ENCODE measurements at places on chromosomes 6 and 20. TPM values are rescaled to one million over a fixed set of nuclear protein-coding genes. Genes with fewer than 3 reads are reported as not detected.

DNA sequence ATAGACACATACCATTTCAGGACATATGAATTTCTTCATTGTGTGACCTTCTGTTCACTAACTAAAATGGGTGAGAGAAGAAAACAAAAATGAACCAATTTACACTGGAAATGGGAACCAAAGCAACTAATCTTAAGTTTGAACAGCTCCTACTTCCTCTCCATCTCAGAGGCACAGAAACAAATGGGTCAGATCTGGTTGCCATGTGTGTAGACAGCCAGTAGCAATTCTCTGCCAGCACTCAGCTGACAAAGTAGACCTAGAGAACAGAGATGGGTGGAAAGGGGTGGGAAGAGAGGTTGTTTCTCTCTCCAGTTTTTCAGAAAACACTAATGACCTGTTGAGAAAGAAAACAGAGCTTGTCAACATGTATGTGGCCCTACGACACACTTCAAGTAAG is 14.3 kb upstream of the POPDC3 start:
- H3K27ac ChIP-seq = no peak overlapping the region

GRCh38 chr6:105561486-105561885 is 158.6 kb upstream of the PREP start:
- no peak overlapping the region for H3K27ac ChIP-seq
- no peaks in the 10 kb centered on the region for H3K4me1 ChIP-seq
- H3K36me3 ChIP-seq = no peaks in the 10 kb centered on the region
- H3K4me3 ChIP-seq = no peak overlapping the region

DNA sequence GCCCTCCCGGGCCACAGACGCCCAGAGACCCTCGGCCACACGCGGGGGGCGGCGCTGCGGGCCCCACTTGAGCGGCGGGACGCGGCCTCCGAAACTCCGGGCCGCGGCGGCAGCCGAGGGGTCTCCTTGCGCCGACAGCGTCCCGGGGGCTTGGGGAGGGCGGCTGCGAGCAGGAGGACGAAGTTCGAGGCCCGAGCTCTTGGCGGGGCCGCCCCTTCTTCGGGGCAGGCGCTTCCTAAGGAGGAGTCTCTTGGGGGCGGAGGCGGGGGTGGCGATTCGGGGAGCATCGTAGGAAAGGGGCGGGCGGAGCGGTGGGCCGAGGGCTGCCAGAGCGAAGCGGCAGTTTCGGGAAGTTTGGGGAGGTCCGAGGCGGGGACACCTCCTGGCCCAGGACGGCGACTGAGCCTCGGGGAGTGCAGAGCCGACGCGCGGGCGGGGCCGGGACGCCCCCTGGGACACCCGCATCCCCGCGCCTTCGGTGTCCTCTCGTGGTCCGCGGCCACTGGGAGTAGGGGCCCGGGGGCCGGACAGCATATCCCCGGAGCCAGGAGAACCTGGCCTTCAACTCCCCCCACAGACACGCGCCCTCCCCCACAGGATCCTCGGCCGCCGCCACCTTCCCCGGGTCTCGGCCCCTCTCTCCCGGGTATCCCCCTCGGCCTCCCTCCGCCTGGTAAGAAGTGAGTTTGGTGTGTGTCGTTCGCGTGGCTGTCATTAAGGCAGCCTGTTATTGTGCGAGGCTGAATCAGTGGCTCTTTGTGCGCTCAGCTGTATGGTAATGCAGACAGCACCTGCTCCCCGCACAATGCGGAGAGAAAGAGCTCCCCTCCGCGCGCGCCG is 613 bp upstream of the DLL1 start:
- H3K27ac ChIP-seq = no peak overlapping the region

GRCh38 chr20:32651537-32651936 is 22.2 kb downstream of the C20orf203 start:
- DNase-seq = no peak
- H3K27me3 ChIP-seq = no peaks in the 10 kb centered on the region
- H3K27ac ChIP-seq = no peak overlapping the region

Gene RAET1E
- total RNA-seq = not detected

Gene TRIM31
- total RNA-seq = 0.19 TPM

Gene RBM12
- total RNA-seq = 46.7 TPM

Gene HCRTR2
- total RNA-seq = not detected

Data from pancreas (tissue), 10 donors.